ENCODE measurements at places on chromosomes 2 and 18.

DNA sequence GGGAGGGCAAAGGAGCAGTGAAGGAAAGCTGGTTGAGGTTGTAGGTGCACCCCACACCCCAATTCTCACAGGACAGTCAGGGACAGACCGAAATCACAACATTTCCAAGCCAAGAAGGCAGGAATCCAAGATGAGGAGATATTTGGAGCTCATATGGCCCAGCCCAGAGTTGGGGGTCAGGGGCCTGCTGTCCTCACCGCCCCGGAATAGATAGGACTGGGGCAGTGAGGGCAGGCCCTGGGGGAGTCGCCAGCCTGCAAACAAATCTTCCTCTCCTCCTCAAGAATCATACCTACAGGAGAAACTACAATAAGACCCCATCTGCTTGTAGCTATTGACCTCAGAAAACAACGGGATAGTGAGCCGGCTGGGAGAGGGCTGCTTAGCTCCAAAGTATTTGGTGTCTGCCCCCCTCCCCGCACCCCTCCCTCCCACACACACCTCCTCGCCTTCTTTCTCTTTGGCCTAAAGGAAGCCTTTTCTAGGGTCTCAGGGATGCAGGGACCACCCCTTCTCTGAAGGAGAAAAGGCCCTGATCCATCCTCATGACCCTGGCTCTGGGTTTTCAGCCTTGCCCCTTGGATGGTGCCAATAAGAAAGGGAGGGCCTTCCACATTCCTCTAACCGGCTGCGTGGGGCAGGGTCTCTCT lies 3.8 kb downstream of the EN1 start:
- DNase-seq: no peak

- no peak for DNase-seq
These were observed 13.4 kb downstream of the DUSP19 start for GRCh38 chr2:183091954-183092345.

- DNase-seq: peak; percentile 26
These were observed 7.0 kb downstream of the ASIC4 start for GRCh38 chr2:219521066-219521880.

GRCh38 chr2:235219048-235219447 lies 267.2 kb downstream of the SH3BP4 start:
- no peak for DNase-seq

- no peak for DNase-seq
These were observed 119.1 kb upstream of the LYPD1 start for GRCh38 chr2:132789066-132789465.

DNA sequence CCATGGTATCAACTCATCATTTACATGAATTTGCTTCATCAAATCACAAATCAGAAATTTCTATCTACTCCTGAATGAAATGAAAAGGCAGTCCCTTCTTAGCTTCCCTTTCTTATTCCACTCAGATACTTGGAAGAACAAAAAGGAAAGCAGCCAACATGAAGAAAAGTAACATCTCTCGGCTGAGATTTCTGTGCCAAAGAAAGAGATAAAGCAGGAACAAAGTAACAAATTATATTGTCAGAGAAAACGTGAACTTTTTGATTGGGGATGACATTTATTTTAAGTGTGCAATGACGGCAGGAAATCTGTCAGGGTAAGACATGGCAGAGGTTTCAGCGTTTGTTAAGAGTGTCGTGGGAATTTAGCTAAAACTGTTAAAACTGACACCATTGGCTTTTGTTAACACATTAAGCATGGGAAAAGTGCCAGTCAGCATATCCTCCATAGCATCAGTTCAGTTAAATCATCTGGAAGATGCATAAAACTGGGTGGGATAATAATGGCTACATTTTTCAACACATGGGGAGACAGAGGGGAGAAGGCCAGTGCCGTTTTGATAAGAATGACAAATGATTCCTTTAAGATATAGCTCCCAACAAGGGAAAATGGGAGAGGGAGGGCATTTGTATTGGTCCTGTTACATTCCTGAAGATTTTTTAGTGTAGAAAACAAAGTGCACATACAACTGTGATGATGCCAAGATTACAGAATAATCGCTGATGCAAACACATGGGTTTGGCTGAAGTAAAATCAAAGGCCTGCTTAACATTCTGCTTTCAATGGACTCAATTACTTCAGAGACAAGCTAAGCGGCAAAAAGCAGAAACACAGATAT lies 211.6 kb downstream of the ZNF521 start:
- no peak for DNase-seq

- peak; percentile 89 for DNase-seq
These were observed 150.2 kb upstream of the DOK6 start for GRCh38 chr18:69250305-69251151.

DNA sequence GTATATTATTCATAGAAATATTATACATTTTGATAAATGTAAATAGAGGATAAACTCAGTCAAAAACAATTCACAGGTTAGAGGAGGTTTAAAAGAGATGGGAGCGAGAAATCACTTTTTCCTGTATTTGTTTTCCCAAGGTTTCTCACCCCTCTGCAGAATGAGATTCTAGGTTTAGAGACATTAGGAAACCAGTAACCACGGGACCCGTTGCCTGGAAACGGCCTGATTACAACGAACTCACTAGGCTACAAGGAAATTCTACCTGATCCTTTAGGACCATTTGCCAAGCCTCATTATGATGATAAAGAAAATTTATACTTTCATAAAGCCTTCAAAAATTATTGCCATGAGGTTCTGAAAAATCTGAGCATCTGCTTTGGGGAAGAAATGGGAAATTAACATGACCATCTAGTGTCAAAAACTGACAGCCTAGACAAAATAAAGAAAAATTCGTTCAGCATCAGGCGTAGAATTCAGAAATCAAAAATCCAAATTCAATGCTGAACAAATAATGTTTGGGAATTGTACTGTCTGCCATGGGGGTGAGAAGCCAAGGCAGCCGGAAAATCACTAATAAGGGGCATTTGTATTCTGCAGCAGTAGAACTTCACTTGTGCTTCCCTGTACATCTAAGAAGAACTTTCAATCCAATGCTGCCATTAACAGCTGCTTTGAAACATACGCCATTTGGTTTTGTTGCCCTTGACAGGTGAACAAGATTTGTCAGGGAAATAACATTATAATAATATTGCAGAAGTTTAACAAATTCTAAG lies 262.3 kb downstream of the NRXN1 start:
- no peak for DNase-seq

- no peak for DNase-seq
These were observed 34.1 kb downstream of the TANC1 start for GRCh38 chr2:159002462-159003111.

DNA sequence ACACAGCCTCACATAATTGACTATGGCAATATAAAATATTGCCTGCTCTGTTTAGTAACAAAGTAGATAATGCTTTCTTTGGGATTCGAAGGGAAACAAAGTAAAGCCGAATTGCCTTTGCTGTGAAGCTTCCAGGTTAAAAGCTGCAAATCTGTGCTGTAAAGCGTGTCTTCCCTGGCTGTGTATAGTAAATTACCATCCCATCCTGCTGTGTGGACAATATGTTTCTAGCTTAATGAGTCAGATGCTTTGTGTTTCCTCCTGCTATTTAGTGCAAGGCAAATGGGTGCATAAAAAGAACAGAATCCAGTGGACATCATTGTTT lies 265.1 kb downstream of the SOCS6 start:
- DNase-seq: no peak

- peak; percentile 60 for DNase-seq
These were observed 31.5 kb downstream of the FBXO48 start for GRCh38 chr2:68435615-68436014.

GRCh38 chr2:218125626-218126080 lies at the start of gene CXCR2:
Gene CXCR2, plus strand, starts transcription at chr2:218126028. Its CDS starts 8,774 bp downstream, at chr2:218134802.
- DNase-seq: no peak

GRCh38 chr2:61193670-61194561 lies 31.9 kb downstream of the C2orf74 start:
- DNase-seq: no peak

- DNase-seq: no peak
These were observed 16.1 kb upstream of the TTLL4 start for GRCh38 chr2:218694405-218695145.

- no peak for DNase-seq
These were observed 103.3 kb upstream of the ID2 start for GRCh38 chr2:8578335-8579244.

DNA sequence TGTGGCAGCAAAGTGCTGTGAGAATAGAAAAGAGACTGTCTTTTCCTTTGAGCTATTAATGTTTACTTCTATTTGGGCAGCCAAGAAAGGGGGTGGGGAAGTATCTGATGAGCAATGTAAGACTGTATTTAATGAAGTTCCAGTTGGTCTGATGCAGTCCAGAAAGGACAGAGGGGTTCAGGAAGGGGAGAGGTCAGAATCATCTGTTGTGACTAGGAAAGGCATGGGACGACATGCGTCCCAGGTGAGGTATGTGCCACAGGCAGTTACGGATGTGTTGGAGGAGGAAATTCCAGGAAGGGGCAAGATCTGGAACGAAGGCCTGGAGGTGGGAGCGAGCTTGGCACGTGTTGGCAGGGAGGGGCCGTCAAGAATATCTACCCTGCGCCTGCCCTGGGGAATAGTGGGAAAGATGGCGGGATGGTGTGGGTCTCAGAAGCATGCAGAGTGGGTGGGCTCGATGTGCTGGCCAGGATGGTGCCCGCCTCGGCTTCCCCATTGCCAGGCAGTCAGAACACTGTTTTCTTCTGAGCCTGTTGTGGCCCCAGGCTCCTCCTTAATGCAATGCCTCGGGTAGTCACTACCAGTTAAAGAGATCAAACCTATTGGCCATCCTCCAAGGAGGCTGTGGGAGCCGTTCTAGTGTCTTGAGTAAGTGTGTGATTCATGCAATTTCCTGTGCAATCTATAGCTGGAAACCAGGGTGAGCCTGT lies 57.8 kb upstream of the TXNDC2 start:
- peak; percentile 97 for DNase-seq

DNA sequence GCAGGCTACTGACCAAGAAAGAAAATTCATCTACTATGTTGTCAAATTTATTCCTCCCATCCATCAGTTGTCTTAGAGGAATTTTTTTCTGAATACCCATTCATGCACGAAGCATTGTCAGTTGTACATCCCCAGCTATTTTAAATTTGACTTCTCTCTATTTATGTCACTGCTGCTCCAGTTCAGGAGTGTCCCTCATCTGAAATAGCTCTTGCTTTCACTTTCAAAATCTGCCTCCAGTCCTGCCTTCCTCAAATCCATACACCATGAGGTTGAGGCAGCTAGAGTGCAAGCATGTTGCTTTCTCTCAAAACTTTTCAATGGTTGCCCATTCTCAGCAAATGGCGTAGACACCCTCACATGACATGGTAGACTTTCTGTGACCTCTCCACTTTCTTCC lies 335.4 kb upstream of the CDH2 start:
- DNase-seq: no peak

DNA sequence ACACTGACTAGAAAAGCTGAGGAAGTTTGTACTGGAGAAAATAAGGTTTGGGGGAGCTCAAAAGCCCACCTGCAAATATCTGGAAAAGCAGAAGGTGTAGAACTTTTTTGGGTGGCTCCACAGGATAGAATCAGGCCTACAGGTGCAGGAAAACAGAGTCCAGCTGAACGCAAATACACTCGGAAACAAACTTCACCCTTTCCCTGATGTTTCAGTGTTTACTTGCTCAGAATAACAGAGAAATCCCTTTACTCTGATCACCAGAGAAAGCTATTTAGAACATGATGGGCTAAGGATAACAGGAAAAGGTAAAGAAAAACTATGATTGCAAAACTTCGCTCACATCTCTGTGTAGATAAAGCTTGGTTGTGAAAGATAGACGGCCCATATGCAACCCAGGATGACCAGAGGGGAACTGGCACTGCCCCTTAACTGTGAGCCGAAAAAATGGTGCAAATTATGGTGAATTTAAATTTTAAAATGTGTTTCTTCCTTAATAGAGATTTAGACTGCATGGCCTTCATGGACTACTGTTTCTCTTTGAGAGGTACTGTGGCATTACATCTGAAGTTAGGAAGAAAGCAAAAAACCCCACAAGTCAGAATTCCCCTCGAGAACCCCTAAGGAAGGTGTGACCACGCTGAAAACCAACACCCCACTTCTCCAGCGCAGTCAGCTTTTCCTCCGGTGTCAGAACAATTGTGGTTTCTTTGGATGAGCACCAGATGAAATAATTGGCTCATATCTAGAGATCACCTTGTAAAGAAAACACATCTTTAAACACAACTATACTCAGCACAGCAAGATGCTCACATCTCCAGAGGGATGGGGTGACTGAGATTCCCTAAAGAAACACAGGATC lies 84.5 kb upstream of the TMEM247 start:
- DNase-seq: no peak

- no peak for DNase-seq
These were observed 3.8 kb downstream of the MOB1A start for GRCh38 chr2:74174909-74175308.

GRCh38 chr18:62464266-62464665 lies 58.6 kb upstream of the ZCCHC2 start:
- DNase-seq: no peak

DNA sequence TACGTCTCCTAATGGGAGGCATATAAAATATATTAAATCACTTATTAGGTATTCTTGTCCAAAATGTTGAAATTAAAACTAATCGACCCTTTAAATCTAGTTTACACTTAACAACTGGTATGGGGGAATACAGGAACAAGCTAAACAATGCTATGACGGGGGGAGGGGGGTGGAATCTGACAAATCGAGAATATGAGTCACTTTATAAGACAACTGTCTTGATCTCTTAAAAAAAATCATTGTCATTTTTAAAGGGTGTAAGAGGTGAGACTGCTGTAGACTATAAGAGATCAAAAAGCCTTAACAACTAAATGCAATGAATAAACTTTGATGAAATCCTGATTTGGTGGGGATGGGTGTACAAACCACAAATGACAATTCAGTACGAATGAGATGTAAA lies 6.0 kb downstream of the MAP3K2 start:
- no peak for DNase-seq

- peak; percentile 79 for DNase-seq
These were observed 11.3 kb downstream of the STK17B start for GRCh38 chr2:196160101-196160500.

- no peak for DNase-seq
These were observed 121.9 kb upstream of the MYT1L start for GRCh38 chr2:2452961-2453360.

GRCh38 chr2:111698743-111699554 lies 185.0 kb downstream of the ANAPC1 start:
- DNase-seq: peak; percentile 97

DNA sequence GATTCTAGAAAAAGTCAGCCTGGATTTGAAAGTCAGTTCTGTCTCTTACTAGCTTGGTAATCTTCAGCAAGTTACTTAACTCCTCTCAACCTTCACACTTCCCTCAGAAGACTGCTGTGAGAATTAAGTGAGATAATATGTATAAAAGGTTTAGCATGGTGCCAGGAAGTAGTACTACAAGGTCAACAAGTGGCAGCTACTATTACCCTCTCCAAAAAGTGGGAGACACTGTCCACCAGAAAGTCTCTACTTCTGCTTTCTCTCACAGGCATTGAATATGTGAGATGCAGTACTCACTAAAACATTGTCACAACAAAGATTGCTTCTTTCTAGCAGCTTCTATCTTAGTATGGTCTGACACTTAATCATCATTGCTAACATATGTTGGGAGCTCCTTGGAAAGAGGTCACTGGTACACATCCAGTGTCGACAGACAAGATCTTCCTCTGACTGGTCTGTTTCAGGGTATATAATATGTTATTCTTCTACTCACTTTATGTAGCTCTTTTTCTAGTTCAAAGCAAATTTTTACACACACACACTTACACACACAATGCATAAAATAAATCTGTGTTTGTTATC lies 47.9 kb downstream of the DOCK10 start:
- DNase-seq: no peak

GRCh38 chr18:58513615-58514335 lies 115.1 kb downstream of the ALPK2 start:
- no peak for DNase-seq

Data from fibroblast of gingiva (primary cell).